ENCODE measurements at places on chromosomes 3 and 15. TPM values are rescaled to one million over a fixed set of nuclear protein-coding genes. Genes with fewer than 3 reads are reported as not detected.

The BLM gene
- 15.3 TPM for total RNA-seq

The KIF15 gene
- 0.17 TPM for total RNA-seq

The CPNE4 gene
- total RNA-seq: 22.1 TPM

The TRPM1 gene
- not detected for total RNA-seq

The PRRT3 gene
- 0.64 TPM for total RNA-seq

GRCh38 chr3:151093905-151094304, 8.4 kb downstream of the MED12L start:
- H3K4me1 ChIP-seq: no peaks in the 10 kb centered on the region
- no peaks in the 10 kb centered on the region for H3K36me3 ChIP-seq
- DNase-seq: no peak
- no peak overlapping the region for H3K27ac ChIP-seq
- H3K4me3 ChIP-seq: no peak overlapping the region

GRCh38 chr3:52440249-52440551, 4.7 kb downstream of the SEMA3G start:
- H3K4me3 ChIP-seq: no peak overlapping the region
- H3K27me3 ChIP-seq: no peaks in the 10 kb centered on the region
- H3K36me3 ChIP-seq: no peaks in the 10 kb centered on the region
- H3K4me1 ChIP-seq: peaks cover 11% of the 10 kb centered on the region

GRCh38 chr3:168624892-168625448, 529.2 kb upstream of the GOLIM4 start:
- H3K4me3 ChIP-seq: no peak overlapping the region
- H3K27ac ChIP-seq: no peak overlapping the region
- no peaks in the 10 kb centered on the region for H3K36me3 ChIP-seq
- H3K27me3 ChIP-seq: no peaks in the 10 kb centered on the region
- H3K4me1 ChIP-seq: no peaks in the 10 kb centered on the region
- no peak for DNase-seq

- H3K4me1 ChIP-seq: no peaks in the 10 kb centered on the region
- no peaks in the 10 kb centered on the region for H3K27me3 ChIP-seq
- H3K4me3 ChIP-seq: no peak overlapping the region
- H3K27ac ChIP-seq: no peak overlapping the region
- no peaks in the 10 kb centered on the region for H3K36me3 ChIP-seq
Observed at GRCh38 chr3:106457281-106458180, 588.7 kb upstream of the CBLB start.
